ENCODE measurements at places on chromosomes 6 and 20. TPM values are rescaled to one million over a fixed set of nuclear protein-coding genes. Genes with fewer than 3 reads are reported as not detected.

The MICB gene
- 1.5 TPM for total RNA-seq

The PRPH2 gene
- not detected for total RNA-seq

The GPR6 gene
- total RNA-seq: not detected

The RBL1 gene
- 4.5 TPM for total RNA-seq

The ACTL10 gene
- total RNA-seq: 4.3 TPM

The TP53TG5 gene
- total RNA-seq: not detected

GRCh38 chr20:60254901-60255411 is 296.7 kb downstream of the CDH26 start:
- DNase-seq: peak; percentile 66

- DNase-seq: no peak
Observed at GRCh38 chr20:13915284-13915683, 75.1 kb downstream of the SEL1L2 start.

- no peak for DNase-seq
Observed at GRCh38 chr6:34138191-34138590, 7.7 kb downstream of the GRM4 start.

DNA sequence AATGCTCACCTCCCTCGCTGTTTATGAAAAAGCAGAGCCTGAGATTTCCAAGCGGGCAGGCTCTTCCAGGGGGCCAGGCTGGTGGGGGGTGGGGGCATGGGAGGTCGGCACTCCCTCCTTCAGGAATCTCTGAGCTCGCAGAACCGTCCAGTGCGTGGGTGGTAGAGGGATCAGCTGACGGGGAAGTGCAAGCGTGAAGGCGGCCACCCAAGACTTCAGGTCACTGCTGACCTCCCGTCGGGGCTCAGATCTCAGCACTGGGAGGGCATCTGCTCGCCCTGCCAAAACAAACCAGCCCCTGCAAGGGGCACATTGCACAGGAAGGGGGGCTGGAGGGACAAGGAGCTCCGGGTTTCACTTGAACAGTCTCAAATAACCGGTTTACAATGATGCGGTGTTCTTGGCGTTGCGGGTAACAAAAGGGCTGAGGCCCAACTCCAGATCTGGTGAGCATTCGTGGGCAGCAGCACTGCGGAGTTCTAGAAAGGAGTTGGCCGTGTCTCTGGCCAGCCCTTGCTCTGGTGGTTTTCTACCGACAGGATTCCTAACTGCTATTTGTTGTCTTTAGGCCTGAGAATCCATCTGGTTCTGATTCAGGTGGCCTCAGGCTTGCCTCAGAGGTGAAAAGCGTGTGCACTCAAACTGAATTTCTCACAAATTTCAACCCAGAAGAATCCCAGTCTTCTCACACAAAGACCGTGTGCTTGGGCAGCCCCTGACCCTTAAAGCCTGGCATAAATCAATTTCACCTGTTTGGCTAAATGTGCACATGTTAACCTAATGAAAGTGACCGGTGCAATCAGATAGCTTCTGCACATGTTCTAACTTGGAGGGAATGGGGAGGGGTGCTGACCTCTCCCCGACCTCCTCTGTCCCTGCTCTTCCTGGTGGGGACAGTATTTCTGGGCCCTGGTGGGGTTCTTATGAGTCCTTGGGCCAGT is 191.6 kb downstream of the MYLK4 start:
- no peak for DNase-seq

DNA sequence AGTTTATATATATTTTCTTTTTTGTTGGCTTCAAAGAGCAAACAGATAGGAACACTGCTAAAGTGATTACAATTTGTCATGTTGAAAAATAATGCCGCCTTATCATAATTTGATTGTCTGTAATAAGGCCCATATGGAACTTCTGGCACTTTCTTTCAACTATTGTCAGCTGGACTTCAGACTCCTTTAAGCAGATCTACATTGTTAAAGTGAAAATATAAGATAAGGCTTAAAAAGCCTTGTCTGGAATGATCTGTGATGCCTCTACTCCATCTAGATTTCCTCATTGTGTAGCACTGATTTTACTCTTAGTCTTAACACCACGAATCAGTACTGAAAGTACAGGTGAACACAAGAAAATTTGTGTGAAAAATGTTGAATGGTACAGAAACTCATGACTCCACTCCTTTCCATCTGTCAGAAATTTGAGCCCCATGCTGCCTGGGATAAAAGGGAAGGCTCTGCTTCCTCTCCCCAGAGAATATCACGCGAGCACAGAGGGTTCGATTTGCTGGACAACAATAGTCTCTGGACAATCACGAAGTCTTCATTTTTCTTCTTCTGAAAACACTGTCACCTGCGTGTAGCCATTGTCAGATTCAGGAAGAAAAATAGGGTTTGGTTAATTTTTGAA is 56.0 kb downstream of the BCAS1 start:
- no peak for DNase-seq

DNA sequence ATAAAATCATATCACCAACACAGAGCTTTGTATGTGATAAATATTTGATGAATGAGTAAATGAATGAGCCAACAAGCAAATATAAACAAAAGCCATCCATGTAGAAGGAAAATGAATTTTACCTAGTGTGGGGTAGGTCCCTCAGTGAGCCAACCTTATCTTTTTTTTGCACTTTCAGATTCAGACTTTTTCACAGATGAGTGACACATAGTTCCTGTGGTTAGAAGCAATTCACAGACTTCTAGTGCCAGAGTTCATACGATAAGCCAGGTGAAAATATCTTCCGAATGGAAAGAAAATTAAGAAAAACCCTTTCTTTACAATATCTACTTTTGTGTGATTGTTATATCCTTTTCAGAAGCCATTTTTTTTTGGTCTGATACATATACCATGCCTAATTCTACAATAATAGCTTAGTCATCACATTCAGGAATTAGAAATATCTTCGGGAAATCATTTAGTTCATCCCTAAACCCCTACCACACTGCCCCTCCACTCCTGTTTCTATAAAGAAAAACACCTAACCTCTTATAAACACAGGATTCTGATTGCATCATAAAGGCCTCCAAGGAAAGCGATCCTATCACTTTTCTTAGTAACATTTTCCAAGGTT is 82.7 kb upstream of the CNR1 start:
- DNase-seq: no peak

DNA sequence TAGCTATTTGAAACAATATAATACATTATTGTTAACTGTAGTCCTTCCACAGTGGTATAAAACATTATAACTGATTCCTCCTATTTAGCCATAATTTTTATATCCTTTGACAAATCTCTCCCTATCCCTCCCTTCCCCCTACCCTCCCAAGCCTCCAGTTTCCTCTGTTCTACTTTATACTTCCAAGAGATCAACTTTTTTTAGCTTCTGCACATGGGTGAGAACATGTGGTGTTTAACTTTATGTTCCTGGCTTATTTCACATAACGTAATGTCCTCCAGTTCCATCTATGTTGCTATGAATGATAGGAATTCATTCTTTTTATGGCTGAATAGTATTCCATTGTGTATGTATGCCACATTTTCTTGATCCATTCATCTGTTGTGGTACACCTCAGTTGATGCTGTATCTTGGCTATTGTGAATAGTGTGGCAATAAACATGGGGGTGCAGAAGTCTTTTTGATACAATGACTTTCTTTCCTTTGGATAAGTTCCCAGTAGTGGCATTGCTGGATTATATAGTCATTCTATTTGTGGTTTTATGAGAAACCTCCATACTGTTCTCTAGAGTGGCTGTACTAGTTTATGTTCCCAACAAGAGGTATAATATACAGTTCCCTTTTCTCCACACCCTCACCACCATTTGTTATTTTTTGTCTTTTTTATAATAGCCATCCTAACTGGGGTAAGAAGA is 205.0 kb downstream of the KCNQ5 start:
- DNase-seq: no peak

- DNase-seq: no peak
Observed at GRCh38 chr6:100194535-100194934, 200.5 kb upstream of the MCHR2 start.

DNA sequence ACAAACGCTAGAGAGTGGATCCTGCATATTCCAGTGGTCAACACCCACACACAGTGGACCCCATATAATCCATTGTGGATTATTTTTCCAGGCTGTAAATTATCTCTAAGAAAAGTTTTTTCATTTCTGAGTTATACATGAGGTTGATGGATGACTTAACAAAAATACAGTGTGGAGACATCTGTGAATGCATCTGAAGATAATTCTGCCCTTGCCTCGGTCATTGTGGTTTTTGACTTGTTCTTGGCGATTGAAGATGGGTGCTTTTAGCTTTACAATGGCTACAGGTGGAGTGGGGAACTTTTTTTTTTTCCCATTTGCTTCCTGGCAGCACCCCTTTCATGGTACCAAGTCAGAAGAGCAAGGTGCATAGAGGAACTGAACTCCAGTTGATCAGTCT is 242.7 kb downstream of the MYLK4 start:
- no peak for DNase-seq

Measured in lower leg skin (tissue), 4 donors.